ENCODE measurements at places on chromosomes 4 and X.

GRCh38 chr4:159018062-159018629 is 84.7 kb upstream of the RAPGEF2 start:
- DNase-seq = no peak

GRCh38 chrX:39897741-39898097 is 200.0 kb downstream of the BCOR start:
- DNase-seq = no peak

GRCh38 chrX:44938111-44938510 is 65.1 kb downstream of the KDM6A start:
- DNase-seq = no peak

GRCh38 chr4:4327652-4328121 is 37.6 kb downstream of the ZBTB49 start:
- DNase-seq = no peak

- DNase-seq = no peak
Measured at GRCh38 chr4:53089936-53090729, 228.0 kb downstream of the RASL11B start.

DNA sequence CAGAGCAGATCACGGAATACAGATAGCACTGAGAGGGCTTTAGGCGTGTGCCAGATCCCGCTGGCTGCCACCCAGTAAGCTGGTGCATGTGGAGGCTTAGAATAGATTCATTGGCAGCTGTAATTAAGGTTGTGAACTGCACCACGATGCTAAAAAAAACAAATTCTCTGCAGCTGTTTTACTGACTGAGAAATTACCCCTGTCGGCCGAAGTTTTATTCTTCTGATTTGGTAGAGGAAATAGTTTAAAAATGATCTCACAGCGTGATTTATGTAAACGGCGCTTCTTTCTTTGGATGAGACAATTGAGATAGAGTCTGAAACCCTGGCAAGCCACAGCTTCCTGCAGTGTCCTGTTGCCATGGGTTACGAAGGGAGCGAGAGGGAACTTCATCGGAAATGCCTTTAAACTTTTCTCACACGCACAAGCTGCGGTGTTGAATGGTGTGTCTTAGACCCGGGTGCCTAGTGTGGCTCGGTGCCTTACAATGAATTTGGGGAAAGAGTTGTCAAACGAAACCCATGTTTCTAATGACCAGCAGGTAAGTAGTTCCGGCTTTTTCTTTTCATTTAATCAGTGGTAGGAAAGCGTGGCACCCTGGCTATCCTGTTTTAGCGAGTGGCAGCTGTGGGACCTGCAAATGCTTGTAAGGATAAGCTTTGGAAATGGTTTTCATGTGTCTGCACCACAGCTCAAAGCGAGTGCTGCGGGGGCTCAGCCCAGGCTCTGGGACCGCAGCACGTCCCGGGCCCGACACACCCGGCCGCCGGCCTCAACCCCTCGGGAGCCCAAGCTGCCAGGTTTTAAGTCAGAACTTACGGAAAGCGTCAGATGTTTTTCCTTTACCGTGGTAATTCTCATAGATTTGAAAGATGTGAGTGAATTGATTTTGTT is 71.7 kb upstream of the HGFAC start:
- peak; percentile 54 for DNase-seq

DNA sequence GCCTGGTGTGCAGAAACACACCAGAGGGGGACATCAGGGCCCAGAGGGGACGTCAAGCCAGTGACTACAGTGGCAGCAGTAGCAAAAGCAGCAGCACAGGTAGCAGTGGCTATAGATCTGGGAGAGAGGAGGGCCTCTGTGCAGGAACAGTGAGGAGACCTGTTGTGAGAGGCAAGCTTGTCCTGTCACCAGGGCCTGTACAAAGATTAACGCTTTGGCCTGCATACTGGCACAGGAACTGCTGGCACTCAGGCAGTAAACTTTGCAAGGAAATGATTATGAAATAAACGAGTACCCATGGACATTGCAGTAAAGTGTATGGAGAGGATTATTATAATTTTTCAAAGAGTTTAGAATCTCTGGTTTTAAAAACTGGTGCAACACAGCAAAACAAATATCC is 5.5 kb upstream of the PHF8 start:
- DNase-seq = no peak

DNA sequence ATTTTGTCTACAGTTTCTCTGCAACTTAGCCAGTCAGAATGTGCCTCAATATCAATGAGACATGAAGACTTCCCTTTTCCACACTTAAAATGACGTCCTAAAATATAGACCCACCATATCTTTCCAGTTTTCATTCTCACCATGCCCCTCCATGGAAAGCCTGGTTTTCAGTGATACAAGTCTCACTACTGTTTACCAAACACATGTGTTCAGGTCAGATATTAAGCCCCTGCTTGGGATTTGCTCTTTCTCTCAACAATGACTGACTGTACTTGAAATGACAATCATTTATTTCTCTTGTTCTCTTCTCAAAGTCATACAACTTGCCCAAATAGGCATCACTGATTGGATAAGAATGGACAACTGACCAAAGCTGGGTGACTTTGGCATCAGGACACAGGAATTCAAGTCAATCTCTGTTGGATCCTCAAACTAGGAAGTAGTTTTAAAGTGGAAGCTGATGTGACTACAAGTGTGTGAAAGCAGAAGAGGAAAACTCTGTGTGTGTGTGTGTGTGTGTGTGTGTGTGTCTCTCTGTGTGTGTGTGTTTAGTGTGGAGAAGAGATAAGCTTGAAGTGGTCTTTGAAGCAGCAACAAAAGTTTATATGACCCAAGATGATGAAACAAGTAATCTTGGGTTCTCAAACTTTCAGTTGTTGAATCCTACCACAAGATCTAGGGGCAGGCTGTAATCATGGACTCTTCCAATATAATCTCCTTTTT is 217.4 kb upstream of the FGF13 start:
- DNase-seq = no peak

DNA sequence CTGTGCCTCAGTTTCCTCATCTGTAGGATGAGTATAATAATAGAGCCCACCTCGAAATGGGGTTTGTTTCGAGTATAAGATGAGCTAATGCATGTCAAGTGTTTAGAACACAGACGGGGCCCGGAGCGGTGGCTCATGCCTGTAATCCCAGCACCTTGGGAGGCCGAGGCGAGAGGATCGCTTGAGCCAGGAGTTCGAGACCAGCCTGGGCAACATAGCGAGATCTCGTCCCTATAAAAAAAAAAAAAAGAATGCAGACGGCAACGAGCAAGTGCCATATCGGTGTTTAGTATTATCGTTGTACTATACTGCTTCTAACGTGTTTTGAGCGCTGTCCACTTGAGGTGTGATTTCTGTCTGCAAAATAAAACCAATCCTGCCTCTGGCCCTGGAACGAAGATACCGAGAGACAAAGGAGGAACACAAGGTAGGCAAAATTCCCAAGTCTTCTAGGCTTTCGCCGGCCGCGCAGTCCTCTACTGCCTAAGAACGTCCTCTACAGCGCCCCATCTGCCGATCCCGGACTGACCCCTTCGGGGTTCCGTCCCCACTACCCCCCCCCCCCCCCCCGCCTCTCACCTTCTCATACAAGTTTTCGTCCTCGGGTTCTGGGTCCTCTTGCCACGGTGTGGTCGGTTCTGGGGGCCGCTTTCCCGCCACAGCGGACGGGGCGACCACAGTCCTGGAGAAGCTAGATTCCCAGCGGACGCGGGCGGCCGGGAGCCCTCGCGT is 442 bp downstream of the NDUFB11 start:
- peak; percentile 79 for DNase-seq

DNA sequence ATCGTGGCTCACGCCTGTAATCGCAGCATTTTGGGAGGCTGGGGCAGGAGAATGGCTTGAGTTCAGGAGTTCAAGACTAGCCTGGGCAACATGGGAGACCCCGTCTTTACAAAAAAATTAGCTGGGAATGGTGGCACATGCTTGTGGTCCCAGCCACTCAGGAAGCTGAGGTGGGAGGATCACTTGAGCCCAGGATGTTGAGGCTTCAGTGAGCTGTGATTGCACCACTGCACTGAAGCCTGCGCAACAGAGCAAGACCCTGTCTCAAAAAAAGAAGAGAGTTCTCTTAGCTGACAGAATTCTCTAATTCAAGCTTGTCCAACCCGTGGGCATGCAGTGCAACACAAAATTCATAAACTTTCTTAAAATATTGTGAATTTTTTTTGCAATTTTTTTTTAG is 95.6 kb upstream of the CBR4 start:
- no peak for DNase-seq

GRCh38 chr4:14247767-14248166 is 620.2 kb upstream of the BOD1L1 start:
- DNase-seq = no peak

- no peak for DNase-seq
Measured at GRCh38 chr4:6955261-6955911, 45.8 kb downstream of the TBC1D14 start.

GRCh38 chr4:79561751-79562150 is 153.7 kb upstream of the GK2 start:
- DNase-seq = no peak

GRCh38 chrX:117538178-117539089 is 578.2 kb downstream of the KLHL13 start:
- DNase-seq = no peak

DNA sequence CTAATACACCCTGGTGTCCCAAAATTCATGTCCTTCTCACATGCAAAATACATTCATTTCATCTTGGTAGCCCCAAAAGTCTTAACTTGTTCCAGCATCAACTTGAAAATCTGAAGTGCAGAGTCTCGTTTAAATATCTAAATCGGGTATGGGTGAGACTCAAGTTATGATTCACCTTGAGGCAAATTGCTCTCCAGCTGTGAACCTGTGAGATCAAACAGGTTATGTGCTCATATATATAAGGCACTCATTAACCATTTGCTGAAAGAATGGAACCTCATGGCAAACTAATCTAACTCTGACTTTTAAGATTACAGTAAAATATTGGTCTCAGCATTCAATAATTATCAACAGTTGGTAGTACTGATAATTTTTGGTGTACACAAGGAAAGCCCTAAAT is 55.5 kb downstream of the PDLIM5 start:
- no peak for DNase-seq

DNA sequence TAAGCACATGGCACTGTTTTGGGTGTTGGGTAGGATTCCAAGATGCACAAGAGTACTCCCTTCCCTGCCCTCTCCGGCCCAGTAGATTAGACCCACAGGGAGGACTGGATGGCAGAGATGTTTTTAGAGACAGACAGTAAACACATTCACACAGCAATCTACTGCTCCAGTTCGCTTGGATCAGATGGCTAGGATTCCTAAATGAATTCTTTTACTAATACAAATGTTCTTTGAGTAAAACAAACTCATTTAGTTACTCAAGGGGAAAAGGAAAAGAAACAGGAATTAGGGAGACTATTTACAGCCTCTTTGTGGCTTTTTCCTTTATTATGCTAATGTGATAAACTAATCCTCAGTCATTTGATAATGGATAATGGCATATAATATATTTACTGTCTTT is 5.9 kb downstream of the SNX25 start:
- no peak for DNase-seq

DNA sequence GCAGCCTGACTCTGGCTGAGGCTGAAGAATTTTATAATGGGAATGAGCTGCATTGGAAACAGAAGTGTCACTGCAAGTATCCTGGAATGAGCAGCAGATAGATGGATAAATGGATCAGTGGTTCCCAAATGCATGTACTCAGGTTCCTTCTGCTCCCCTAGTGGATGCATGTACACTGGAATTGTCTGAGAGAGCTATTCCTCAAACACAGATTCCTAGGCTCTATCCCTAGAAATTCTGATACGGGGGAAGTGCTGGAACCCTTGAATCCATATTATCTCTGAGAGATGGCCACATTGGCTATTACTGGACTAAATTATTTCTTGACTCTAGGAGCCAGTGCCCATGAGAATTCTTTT is 64.8 kb downstream of the TMEM131L start:
- DNase-seq = no peak

- no peak for DNase-seq
Measured at GRCh38 chr4:160927311-160927710, 1236.5 kb downstream of the FSTL5 start.

- DNase-seq = no peak
Measured at GRCh38 chr4:3387154-3387942, 54.4 kb upstream of the HGFAC start.

DNA sequence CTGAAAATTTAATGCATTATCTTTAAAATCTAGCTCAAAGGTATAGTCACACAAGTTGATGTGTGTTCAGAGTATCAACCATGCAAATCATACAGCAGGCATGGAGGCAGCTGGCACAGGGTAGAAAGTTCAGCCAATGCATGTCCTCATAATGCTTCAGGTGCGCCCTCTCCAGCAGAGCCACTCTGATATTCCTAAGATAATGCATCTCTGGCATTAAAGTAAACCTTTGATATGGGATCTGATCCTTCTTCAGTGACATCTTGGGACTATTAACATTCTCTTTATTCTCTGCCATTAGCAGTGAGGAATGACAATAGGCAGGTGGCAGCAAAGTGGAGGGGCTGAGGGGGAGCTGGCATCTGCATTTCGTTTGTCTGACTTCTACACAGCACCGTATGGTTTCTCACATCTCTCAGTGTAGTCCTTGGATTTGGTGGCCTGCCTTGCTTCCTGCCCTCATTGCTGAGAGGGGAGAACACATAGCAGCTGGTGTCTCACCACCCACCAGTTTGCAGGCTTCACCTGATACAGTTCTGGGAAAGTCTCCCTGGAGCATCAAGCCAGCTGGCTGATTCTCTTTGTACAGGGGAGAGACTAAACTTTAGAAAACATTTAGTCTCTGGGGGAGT is 168.7 kb upstream of the TBC1D9 start:
- no peak for DNase-seq

DNA sequence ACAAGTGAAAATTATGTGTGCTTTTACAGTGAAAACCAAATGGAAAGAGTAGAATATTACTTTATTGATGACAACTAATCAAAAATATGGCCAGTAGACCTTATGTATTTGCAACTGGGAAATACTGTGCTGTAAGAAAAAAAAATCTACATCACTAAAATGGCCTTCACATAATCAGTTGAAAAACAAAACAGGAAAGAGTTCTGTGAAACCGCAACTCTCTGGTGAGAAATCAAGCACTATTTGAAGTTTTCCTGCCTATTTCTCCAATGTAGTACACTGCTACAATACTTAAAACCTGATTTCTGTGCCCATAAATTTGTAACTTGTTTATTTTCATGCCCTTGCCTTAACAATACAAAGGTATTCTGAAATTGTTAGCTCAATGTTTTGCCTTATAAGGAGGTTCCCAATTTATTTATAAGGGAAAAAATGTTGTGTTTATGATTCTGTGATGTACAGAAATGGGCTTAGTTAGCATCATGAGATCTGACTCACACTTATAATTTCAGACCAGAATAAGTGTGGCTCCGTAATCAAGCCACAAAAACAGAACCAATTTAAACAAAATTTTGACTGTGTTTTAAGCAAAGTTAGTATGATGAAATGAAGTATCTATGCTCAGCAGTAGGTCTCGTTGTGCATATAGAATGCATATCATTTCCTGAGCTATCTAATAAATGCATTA is 147.1 kb downstream of the FAT4 start:
- DNase-seq = no peak

DNA sequence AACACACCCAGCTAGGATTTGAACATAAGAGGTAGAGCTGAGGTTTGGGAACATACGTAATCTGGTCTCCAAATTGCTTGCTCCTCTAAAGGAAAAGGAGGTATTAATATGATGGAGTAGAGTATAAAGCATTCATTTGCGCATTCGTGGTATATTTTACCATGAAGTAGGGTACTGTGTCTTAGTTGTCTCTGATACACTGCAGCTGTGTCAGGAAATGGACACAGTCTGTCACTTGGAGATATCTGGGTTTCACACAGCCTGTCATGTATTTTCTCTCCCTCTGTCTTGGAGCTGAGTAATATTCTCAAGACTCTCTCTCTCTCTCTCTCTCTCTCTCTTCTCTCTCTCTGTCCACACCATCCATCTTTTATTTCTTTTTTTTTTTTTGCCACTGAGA is 274.8 kb upstream of the UGT8 start:
- DNase-seq = no peak

All from coronary artery (tissue), 2 donors.